ENCODE measurements at places on chromosomes 3 and 15. TPM values are rescaled to one million over a fixed set of nuclear protein-coding genes. Genes with fewer than 3 reads are reported as not detected.
A peak's percentile ranks its signal among the peaks of the same experiment; 100 is the strongest.

The DLL4 gene
- total RNA-seq, result 22.0 TPM

- no peak overlapping the region for H3K27ac ChIP-seq
- no peak overlapping the region for H3K4me3 ChIP-seq
- no peak for DNase-seq
- no peaks in the 10 kb centered on the region for H3K36me3 ChIP-seq
- H3K27me3 ChIP-seq, result peaks cover 18% of the 10 kb centered on the region
These were observed 2.6 kb upstream of the DPPA4 start for GRCh38 chr3:109339714-109340648.

- H3K4me3 ChIP-seq, result no peak overlapping the region
- no peak overlapping the region for H3K27ac ChIP-seq
- H3K27me3 ChIP-seq, result no peaks in the 10 kb centered on the region
- peaks cover 7% of the 10 kb centered on the region for H3K4me1 ChIP-seq
These were observed 2.9 kb downstream of the NCEH1 start for GRCh38 chr3:172707967-172708366.

GRCh38 chr3:43499256-43499655 lies 122.6 kb downstream of the ANO10 start:
- DNase-seq, result no peak
- H3K27me3 ChIP-seq, result no peaks in the 10 kb centered on the region
- H3K4me1 ChIP-seq, result peaks cover 24% of the 10 kb centered on the region
- H3K27ac ChIP-seq, result no peak overlapping the region
- no peak overlapping the region for H3K4me3 ChIP-seq

DNA sequence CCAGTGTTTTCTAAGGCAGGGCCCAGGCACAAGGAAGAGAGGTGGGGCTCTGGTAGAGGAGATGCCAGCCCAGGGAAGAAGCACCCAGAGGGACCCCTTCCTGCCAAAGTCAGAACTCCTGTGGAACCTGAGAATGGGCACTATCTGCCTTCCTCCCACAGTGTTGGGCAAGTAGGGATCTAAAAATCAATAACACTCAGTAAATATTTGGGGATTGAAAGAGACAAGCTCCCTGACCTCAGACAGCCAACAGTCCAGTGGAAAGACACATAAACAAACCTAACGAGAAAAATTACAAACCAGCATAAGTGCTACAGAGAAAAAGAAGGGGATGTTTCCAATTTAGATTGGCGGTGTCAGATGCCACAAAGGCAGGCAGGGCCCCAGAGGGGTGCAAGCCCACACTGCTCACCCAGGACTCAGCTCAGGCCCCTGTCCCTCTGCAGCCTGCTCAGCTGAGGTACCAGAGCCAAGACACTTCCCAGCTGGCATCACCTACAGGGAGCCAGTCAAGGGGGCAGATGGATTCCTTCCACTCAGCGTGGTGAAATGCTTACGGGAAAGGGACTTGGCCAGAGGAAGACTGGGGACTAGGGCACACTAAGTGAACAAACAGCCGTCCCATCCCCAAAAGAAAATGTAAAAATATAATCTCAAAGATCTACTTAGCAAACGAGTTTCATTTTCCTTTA lies 15.9 kb downstream of the ADCY5 start:
- no peaks in the 10 kb centered on the region for H3K4me1 ChIP-seq
- no peak for DNase-seq
- H3K27ac ChIP-seq, result peak overlapping the region; percentile 24
- peaks cover 2% of the 10 kb centered on the region for H3K27me3 ChIP-seq
- no peaks in the 10 kb centered on the region for H3K36me3 ChIP-seq

All from upper lobe of right lung (tissue), 1 donor.